Stimulated activated CD8-positive, alpha-beta memory T cell treated with anti-CD3 and anti-CD28 coated beads, Interleukin-4, amount 100 ng/mL, for 1 hour (primary cell): ENCODE measurements at places on chromosomes 3 and 15.

DNA sequence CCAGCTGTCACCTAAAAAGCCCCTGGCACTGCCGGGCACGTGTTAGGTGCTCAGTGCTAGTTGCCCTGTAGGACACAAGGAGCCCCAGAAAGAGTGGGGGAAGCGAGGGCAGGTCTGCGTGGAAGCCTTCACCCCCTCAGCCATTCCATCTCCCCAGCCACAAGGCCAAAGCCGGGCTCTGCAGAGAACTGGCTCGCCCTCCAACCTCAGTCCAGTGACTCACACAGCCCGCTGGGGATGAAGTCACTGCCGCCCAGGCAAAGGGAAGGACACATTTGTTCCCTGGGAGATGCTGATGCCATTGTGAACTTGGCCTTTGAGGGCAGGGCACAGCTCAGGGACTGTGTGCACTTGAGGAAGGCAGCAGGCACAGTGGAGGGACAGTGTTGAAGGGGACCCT, 48.1 kb downstream of the IQSEC1 start:
- DNase-seq, result no peak

GRCh38 chr3:58728723-58729122, 62.1 kb upstream of the FAM3D start:
- DNase-seq, result no peak

DNA sequence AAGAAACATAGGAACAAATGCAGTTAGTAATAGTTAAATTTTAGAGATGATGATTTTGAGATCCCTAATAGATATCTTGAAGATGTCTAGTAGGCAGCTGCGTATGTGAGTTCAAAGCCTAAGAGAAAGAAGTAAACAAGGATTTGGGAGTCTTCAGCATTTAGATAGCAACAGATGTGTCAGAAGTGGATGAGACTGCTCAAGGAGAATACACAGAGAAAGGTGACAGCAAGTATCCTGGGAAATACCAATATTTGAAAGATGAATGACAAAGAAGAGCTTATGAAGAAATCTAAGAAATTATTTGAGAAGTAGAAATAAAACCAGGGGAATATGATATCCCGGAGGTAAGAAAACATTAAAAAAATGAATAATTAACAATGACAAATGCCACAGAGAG, 130.9 kb downstream of the PCCB start:
- DNase-seq, result no peak

- DNase-seq, result no peak
These were observed 63.5 kb downstream of the OTOL1 start for GRCh38 chr3:161560008-161560637.

DNA sequence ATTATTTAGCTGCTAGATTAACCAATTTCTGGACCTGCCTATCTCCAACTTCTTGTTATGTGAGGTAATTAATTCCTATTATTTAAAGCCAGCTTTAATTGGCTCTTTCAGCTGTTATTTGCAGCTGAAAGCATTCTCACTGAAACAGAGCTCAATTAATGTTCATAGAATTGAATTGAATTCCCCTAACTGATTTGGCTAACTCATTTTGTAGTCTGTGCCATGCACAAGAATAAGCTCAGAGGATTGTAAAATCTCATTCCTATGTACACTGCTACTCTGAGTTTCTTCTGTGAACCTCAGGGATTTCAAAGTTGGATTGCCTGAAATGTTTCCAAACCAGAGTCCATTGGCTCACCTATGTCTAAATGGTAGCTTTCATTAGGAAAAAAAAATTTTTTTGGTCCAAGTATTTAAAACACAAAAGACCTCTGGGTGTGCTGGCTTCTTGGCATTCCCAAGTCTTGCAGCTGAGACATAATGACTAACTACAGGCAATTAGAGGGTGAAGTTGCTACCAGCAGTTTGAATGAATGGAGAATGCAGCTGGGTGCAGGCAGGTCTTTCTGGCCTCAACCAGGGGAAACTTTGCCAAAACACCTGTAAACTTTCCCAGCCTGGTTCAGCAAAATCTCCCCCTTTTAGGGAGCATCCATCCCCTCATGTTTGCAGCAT, 134.3 kb downstream of the EDEM1 start:
- DNase-seq, result no peak

- DNase-seq, result no peak
These were observed 36.9 kb upstream of the RYK start for GRCh38 chr3:134287512-134287911.

DNA sequence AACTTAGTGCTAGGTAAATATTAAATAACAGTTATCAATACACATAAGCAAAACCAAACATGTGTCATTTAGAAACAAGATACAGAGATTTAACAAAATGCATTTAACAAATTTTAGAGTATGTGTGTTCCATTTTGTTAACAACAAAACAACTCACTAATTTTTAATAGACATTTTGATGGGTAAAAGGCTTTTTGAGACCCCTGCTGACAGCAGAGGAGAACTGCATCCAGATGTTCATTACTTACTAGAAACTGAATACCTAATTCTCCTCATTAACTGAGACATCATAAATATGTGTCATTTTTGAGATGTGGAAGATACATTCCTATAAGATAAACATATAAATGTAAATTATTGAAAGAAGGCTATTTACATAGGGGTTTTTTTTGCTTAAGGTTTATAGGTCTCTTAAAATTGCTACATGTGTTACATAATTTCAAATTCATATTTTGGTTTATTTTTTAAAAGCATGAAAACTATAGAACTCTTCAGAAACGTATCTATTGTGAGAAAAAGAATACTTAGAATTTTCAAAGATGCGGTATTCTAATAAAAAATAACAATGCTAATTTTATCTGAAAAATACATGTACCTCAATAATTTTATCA, 1009.8 kb downstream of the TUSC7 start:
- DNase-seq, result no peak

- no peak for DNase-seq
These were observed 100.1 kb downstream of the TPRA1 start for GRCh38 chr3:127490271-127491023.

- DNase-seq, result no peak
These were observed 76.8 kb upstream of the HRH1 start for GRCh38 chr3:11077466-11077865.
